Spleen (tissue), 13 donors: ENCODE measurements at places on chromosomes 7 and 10.

DNA sequence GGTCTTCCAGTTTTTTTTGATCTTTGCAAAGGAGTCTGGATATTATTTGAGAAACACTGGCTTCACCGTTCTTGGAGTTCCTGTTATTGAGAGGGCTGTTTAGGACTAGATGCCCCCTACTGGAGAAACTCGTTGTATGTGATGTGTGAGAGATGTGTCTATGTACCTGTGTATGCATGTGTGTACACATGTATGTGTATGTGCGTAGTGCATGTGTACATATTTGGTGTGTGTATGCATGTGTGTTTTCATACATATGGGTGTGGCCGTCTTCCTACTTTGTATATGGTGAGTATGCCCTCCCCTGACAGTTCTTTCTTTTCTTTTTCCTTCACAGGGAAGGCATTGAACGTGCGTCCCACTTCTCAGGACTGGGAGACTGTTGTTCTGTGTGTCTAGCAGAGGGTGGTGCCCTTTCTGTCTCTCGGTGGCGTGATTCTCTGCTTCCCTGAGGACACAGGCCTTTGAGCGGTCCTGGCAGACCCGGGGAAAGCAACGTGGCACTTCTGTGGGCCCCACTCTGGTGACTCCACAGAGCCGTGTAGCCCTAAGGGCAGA is 3.0 kb upstream of the CALHM3 start:
- H3K27me3 ChIP-seq = no peaks in the 10 kb centered on the region

DNA sequence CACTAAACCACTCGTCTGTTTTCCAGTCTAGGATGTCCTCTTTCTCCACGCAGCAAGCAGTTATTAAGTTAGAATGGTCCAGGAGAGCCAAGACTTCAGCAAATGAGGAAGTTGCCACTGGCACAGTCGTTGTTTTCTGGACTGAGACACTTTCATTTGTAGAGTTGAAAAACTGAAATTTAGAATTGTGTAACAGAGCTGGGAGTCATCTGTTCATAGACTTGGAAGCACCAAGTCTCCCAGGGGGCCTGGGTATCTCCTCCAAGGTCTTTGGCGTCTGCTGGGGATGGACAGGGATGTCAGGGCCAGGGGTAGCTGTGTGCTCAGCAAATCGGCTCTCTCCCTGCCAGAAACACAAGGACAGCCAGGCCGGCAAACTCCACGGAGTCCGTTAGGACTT is 208.4 kb downstream of the FANK1 start:
- H3K36me3 ChIP-seq = no peaks in the 10 kb centered on the region
- no peaks in the 10 kb centered on the region for H3K4me1 ChIP-seq
- no peaks in the 10 kb centered on the region for H3K27me3 ChIP-seq
- H3K27ac ChIP-seq = no peak overlapping the region
- no peak for DNase-seq

GRCh38 chr7:157870644-157871290 is 534.0 kb downstream of the DNAJB6 start:
- peaks cover 21% of the 10 kb centered on the region for H3K4me1 ChIP-seq
- H3K27ac ChIP-seq = no peak overlapping the region
- no peak overlapping the region for H3K4me3 ChIP-seq
- no peaks in the 10 kb centered on the region for H3K27me3 ChIP-seq
- no peaks in the 10 kb centered on the region for H3K36me3 ChIP-seq
- peak; percentile 61 for DNase-seq

DNA sequence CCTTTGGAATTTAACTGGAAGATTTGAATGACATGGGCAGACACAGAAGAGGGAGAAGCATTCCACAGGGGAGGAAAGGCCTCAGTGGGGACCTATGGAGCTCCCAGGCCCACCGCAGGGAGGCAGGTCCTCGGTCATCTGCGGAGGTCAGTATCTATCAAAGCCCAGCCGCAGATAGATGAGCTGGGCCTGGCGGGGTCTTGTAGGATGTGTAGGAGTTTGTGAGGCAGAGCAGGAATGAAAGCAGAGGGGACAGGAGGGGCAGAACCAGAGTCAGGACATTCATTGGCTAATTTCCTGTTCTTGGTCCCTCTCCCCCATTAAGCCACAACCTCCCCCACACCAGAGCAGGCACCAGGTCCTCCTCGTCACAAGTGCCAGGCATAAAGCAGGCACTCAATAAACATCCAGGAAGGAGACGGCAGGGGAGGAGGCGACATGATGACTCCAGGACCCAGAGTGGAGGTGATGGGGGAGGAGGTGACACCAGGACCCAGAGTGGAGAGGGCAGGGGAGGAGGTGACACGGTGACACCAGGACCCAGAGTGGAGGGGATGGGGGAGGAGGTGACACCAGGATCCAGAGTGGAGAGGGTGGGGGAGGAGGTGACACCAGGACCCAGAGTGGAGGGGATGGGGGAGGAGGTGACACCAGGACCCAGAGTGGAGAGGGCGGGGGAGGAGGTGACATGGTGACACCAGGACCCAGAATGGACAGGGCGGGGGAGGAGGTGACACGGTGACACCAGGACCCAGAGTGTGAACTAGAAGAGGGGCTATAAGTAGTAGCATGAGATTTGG is 83.7 kb upstream of the PDGFA start:
- no peaks in the 10 kb centered on the region for H3K27me3 ChIP-seq
- peaks cover 42% of the 10 kb centered on the region for H3K4me1 ChIP-seq
- peak overlapping the region; percentile 92 for H3K27ac ChIP-seq
- H3K4me3 ChIP-seq = no peak overlapping the region

DNA sequence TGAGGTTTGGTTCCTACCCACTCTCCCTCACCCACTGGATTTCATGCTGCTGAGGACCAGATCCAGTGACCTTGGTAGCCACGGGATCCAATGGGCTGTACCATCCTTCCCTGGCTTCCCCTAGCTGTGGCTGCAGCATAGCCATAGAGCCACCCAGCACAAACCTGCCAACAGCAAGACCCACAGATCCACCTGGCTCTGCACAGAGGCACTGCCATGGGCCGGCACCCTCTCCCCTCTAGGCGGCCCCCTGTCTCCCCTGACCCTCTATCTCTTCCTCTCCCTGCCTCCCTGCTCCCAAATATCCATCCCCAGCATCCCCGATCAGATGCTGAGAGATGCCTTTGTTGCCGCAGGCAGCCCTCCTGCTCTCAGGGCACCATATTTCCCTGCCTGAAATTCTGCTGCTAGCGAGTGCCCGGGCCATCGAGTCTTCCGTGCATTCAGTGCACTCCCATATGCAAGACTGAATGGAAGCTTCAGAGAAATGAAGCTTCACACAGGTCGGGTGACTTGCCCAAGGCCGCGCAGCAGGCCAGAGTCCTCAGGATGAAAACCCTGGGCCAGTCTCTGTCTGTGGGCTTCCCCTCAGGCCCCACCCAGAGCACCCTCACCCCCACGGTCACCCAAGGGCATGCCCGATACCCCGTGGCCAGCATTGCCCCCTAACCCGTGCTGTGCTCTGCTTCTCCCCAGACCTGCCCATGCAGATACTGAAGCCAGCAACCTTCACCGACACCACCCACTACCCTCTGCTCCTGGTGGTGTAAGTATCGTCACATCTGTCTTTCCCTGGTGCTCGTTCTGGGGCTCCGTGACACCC is 130.8 kb downstream of the PAXIP1 start:
- H3K36me3 ChIP-seq = no peaks in the 10 kb centered on the region
- H3K4me3 ChIP-seq = no peak overlapping the region
- DNase-seq = peak; percentile 69
- H3K4me1 ChIP-seq = no peaks in the 10 kb centered on the region

DNA sequence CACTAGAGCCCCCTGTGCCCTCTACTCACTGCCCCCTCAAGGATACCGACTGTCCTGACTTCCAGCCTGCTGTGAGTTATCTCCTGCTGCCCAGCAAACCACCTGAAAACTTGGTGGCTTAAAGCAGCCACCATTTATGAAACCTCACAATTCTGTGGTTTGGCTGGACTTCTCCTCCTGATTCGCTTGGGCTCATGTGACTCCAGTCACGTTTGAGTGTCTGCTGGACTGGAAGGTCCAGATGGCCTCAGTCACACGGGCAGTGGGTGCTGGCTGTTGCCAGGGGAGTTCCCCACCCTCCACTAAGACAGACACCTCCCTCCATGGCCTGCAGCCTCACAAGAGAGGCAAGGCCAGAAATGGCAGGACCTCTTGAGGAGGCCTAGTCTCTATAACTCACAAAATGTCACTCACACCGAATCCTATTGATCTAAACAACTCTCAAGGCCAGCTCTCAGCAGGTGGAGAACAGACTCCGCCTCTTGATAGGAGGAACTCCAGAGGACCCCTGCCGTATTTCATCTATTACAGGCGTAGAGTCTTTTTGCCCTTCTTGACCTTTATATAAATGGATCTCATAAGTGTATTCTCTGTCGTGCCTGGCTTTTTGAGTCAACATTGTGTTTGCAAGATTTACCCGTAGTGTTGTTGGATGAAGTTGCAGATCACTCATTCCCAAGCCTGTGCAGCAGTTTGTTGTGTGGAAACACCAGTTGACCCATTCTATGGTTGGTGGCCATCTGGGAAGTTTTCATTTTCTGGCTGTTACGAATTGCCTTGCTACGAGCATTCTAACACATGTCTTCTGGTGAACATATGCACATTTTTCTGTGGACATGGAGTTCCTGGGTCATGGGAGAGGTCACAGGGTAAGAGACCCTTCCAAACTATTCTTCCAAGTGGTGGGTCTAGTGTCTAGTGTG is 48.3 kb downstream of the ZMIZ1 start:
- H3K27ac ChIP-seq = no peak overlapping the region
- no peaks in the 10 kb centered on the region for H3K27me3 ChIP-seq
- DNase-seq = peak; percentile 76
- peaks cover 10% of the 10 kb centered on the region for H3K36me3 ChIP-seq
- H3K4me3 ChIP-seq = no peak overlapping the region
- peaks cover 70% of the 10 kb centered on the region for H3K4me1 ChIP-seq

GRCh38 chr7:66732439-66732838 is 8.1 kb upstream of the RABGEF1 start:
- DNase-seq = no peak
- no peaks in the 10 kb centered on the region for H3K27me3 ChIP-seq
- H3K4me1 ChIP-seq = peaks cover 5% of the 10 kb centered on the region
- no peak overlapping the region for H3K27ac ChIP-seq
- no peak overlapping the region for H3K4me3 ChIP-seq

DNA sequence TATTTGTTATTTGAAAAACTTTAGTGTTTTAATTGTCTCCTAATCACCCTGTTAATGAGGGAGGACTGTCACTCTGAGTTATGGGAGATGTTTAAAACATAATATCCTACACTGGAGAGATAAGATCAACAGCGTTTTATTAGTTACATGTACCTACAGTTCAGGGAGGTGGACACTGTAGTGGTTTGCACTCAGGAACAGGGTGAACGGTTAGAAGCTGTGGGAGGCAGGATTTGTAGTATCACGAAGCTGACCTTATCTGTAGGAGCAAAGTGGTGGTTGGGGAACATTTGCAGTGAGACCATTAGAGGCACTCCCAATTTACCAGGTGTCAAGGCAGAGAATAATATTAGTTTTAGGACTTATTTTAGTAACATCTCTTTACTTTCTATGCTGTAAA is 193.3 kb upstream of the KCND2 start:
- H3K27ac ChIP-seq = no peak overlapping the region
- no peaks in the 10 kb centered on the region for H3K4me1 ChIP-seq
- H3K27me3 ChIP-seq = no peaks in the 10 kb centered on the region
- no peaks in the 10 kb centered on the region for H3K36me3 ChIP-seq
- no peak overlapping the region for H3K4me3 ChIP-seq

DNA sequence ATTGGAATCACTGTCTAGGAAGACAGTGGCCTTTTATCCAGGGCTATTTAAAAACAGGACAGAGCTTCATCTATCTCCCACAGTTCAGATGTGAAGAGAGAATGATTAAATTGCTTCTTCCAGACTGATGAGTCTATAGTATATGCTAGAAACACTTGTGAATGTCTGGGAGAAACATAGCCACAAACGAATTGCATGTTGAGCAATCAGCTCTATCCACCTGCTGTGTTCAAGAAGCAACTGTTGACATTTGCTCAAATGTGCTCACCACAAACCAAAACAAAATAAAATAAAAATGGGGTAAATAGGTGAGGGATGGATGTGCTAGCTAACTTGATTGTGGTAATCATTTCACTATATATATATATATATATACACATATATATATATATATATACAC is 195.1 kb downstream of the HECW1 start:
- no peak overlapping the region for H3K27ac ChIP-seq
- DNase-seq = no peak
- H3K27me3 ChIP-seq = no peaks in the 10 kb centered on the region
- H3K4me3 ChIP-seq = no peak overlapping the region
- H3K4me1 ChIP-seq = peaks cover 3% of the 10 kb centered on the region
- H3K36me3 ChIP-seq = no peaks in the 10 kb centered on the region

GRCh38 chr10:100888957-100889356 is 23.8 kb upstream of the SLF2 start:
- H3K27me3 ChIP-seq = no peaks in the 10 kb centered on the region
- no peak for DNase-seq
- H3K4me3 ChIP-seq = no peak overlapping the region
- H3K36me3 ChIP-seq = no peaks in the 10 kb centered on the region
- H3K27ac ChIP-seq = no peak overlapping the region
